Esophagus mucosa (tissue), 1 donor: ENCODE measurements at places on chromosomes 12 and 14. TPM values are rescaled to one million over a fixed set of nuclear protein-coding genes. Genes with fewer than 3 reads are reported as not detected.

The DPF3 gene
- total RNA-seq, result 1.1 TPM

The USP44 gene
- total RNA-seq, result not detected

DNA sequence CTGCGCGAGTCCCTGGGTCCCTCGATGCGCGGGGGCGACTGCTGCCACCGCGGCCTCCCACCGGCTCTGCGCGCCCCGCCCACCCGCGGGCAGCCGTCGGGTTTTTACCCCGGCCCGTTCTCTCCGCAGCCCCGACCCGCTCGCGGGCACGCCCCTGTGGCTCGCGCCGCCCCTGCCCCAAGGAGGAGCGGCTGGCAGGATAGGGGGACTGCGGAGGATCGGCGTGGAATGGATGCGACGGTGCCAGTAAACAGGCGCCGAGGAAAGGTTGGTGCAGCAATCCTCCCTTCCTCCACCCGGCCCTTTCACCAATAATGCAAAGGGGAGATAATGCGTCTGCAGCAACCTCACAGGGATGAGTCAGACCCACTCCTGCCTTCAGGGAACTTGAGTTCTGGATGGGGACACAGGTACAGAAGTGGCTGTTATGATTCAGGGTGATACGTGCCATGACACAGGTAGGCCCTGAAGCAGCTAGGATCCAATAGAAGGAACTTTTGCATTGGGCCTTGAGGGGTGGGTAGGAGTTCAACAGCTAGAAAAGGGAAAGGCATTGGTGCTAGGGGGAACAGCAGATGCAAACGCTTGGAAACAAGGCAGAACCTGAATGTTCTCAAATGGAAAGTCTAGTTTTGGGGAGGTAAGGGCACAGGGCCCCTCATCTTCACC is 554 bp upstream of the DEGS2 start:
- peak; percentile 54 for ATAC-seq

The BAZ2A gene
- total RNA-seq, result 49.9 TPM

DNA sequence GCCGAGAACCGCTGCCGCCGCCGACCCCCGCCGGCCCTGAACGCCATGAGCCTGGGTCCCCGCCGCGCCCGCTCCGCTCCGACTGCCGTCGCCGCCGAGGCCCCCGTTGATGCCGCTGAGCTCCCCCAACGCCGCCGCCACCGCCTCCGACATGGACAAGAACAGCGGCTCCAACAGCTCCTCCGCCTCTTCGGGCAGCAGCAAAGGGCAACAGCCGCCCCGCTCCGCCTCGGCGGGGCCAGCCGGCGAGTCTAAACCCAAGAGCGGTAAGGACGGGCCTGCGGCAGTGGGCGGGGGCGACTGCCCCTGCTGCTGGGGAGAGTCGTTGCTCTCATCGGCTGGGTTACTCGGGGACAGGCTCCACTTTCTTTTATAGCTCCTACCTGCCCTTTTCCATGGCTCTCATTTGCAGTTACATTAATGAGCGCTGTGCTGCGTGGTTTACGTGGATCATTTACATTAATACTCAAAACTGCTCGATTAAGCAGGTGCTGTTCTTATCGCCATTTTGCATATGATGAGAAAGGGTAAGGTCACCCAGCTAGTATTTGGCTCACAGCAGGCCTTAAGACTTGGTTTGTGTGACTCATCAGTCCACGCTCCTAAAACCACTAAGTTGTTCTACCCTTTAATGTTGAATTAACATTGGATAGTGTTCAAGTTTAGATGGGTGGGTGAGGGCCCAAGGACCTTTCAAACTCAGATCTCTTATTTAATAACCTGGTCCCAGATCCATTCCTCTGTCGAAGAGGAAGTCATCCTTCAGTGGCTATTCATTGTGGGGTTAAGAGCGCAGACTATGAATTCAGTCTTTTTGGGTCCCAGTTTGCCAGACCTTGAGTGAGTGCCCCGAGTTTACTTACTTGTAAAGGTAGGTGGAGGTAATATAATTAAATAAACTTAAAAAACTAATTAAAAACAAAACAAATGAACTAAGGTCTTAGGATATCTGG is 823 bp downstream of the RNF10 start:
- ATAC-seq, result peak; percentile 67

The BMP4 gene
- 2.0 TPM for total RNA-seq

The ATP2B1 gene
- 13.9 TPM for total RNA-seq

DNA sequence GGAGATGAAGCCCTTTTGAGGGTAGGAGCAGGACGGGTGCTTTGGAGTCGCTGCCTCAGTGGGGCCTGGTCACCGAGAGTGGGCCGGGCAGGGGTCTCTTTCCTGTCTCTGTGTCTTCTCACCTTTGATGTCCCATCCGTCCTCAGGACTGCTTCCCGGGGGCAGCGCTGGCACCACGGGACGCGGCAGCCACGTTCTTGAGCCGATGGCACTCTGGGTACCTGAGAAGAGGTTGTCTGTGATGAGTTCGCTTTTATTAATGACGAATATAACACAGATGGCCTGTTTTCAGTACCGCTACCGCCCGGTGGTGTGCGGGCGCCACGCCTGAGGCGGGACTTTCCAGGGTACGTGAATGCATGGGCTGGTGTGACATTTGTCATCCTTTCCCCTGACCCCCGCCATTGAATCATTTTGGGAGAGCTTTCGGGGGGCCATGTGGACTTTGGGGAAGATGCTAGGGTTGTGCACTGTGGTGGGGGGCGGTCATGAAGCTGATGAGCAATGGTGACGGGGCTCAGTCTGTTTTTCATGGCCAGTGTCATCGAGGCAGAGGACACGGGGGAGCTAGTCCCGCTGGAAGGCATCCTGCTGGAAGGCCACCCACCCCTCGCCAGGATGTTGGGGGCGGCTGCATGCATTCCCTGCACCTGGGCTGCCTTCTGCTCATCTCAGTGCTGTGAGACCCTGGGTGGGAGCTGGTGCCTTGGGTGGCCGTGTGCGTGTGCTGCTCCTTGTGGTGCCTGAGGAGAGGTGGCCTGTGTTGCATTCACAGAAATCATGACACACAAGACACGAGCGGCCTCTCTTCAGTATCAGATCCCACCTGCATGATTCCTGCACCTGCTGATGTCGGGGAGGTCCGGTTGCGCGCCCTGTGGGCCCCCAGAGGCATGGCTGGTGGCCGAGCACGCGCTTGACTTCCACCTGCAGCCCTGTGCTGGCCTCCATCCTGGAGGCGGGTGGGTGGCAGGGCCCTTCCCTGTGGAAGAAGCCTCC is 162.5 kb upstream of the RTL1 start:
- no peak for ATAC-seq

DNA sequence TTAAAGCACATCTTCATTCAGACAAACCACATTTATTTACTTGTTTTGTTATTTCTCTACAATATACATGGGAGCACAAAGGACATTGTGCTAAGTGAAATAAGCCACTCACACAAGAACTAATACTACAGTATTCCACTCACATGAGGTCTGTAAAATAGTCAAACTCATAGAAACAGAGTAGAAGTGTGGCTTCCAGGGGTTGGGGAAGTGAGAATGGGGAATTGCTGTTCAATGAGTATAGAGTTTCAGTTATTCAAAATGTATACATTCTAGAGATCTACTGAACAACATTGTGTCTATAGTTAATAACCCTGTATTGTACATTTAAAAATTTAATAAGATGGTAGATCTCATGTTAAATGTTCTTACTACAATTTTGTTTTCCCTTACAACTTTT is 88.8 kb downstream of the ATXN7L3B start:
- no peak for ATAC-seq

DNA sequence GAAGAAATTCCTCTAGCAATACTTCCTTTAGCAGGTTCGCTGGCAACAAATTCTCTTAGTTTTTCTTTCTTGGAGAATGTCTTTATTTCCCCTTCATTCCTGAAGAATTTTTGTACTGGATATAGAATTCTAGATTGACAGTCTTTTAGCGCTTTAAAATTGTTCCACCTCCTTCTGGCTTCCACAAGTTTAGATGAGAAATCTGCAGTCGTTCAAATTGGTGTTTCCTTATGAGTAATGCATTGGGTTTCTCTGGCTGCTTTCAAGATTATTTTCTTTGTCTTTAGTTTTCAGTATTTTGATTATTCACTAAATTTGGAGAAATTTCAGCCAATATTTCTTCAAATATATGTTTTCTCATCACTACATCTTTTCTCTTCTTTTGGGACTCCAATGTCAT is 33.3 kb upstream of the FGF6 start:
- ATAC-seq, result no peak

DNA sequence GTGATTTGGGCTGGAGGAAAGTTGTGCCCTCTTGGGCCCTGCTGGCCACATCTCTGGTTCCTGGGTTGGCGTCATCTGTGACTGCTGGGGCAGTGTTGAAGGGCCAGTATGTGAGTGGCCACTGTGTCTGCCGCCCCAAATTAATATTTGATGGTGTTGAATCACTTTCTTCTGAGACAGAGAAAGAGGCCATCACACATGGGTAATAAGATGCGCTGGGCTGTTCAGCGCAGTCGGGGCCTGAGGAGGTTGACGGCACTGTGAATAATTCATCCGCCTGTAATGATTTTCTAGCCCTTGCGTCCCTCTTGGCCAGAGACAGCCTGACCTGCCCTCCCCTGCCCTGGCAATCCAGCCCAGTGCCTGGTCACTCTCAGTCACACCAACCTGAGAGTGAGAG is 56.2 kb upstream of the BEGAIN start:
- ATAC-seq, result no peak

- no peak for ATAC-seq
Measured at GRCh38 chr12:1422604-1423315, 171.6 kb downstream of the FBXL14 start.

The BEGAIN gene
- 0.68 TPM for total RNA-seq

GRCh38 chr12:24947541-24948419 is 1.1 kb downstream of the BCAT1 start:
- ATAC-seq, result no peak

DNA sequence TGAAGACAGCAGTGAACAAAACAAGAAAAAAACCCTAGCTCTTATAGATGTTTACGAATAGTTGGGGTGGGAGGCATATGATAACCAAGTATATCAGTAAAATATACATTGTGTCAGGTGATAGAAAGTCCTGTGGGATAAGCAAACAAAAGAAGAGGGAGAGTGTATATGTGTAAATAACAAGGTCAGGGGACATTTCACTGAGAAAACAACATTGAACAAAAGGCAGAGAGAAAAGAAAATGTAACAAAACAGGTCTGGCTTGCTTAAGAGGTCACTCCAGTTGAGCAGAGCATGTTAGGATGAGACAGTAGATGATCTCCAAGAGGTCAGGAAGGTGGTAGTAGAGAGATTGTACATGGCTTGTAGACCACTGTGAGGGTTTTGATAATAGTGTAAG is 304.1 kb downstream of the ACSS3 start:
- ATAC-seq, result no peak

DNA sequence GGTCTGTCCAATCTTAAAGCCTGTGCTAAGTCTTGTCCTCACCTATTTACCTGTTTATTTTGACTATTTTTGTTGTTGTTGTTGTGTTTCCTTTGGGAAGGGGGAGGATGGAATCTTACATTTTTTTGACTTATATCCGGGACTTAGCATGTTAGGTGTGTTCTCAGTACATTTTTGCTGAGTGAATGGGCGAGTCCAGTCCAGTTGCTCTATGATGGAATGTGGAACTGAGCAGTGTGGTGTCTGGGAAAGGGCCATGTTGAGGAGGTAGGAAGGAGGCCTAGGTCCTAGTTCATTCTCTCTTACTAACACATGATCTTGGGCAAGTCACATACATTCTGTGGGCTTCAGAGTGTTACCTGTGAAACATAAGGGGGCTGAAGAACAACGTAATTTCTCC is 80.9 kb upstream of the SLC38A2 start:
- ATAC-seq, result peak; percentile 66

- no peak for ATAC-seq
Measured at GRCh38 chr14:43361751-43362150, 1145.3 kb downstream of the FSCB start.

The AHSA1 gene
- total RNA-seq, result 69.5 TPM

The PPM1H gene
- total RNA-seq, result 0.56 TPM

GRCh38 chr14:65972346-65972870 is 513.8 kb upstream of the CCDC196 start:
- no peak for ATAC-seq

The SERPINA9 gene
- 0.12 TPM for total RNA-seq

GRCh38 chr12:102513272-102513671 is 32.9 kb upstream of the IGF1 start:
- no peak for ATAC-seq

GRCh38 chr12:6507102-6507998 is 13.4 kb downstream of the NCAPD2 start:
- no peak for ATAC-seq
